ENCODE measurements at places on chromosomes 5 and 9.
A peak's percentile ranks its signal among the peaks of the same experiment; 100 is the strongest.

DNA sequence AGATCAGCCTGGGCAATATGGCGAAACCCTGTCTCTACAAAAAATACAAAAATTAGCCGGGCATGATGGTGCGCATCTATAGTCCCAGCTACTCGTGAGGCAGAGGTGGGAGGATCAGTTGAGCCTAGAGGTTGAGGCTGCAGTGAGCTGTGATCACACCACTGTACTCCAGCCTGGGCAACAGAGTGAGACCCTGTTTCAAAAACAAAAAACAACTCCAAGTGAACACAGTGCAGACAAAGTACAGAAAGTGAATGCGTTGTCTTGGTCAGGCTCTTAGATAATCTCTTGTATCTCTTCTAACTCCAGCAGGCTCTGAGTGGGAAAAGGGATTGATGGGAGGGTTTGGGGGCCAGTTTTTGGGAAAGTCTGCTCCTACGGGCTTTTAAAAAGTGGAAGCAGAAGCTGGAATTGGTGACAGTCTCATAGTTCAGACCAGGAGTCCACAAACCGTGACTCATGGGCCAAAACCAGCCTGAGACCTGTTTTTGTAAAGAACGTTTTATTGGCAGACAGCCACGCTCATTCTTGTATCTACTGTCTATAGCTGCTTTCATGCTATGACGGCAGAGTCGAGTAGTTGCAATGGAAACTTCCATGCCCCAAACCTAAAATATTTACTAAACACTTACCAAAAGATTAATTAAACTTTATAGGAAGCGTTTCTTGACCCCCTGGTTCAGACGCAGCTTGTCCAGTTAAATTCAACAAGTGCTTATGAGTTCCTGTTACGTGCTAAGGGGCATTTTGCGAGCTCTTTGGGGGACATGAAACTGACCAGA lies 32.9 kb downstream of the NDST1 start:
- no peak for DNase-seq

DNA sequence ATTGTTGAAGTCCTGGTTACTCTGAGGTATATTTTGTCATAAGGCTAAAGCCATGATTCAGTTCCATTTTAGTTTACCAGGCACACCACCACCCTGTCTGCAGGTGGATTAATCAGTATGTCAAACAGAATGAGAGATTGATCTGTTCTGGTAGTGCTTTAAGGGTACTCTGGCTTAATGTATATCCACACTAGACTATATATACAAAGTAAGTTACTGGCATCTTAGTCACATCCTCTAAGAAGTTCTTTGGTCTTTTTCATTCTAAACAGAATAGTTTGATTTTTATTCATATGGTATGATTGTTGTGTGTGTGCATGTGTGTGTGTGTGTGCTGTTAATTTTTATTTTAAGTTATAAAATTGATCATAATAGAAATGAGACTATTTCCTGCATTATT lies 61.8 kb downstream of the RAB24 start:
- DNase-seq: no peak

DNA sequence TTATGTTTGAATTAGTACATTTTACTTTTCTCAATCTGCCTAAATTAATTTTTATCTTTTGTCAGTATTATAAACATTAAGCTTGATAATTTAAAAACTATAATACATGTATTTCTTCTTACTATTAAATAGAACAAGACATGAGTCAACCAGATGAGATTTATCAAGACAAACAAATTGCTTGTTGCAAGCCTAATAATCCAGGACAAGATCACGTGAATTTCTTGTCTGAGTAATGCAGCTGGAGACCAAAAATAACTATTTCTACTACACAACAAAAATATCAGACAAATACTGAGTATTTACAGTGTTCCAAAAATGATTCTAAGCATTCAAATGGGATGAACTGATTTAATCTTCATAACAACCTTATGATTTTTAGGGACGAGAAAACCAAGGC lies 339.1 kb upstream of the PRR16 start:
- no peak for DNase-seq

DNA sequence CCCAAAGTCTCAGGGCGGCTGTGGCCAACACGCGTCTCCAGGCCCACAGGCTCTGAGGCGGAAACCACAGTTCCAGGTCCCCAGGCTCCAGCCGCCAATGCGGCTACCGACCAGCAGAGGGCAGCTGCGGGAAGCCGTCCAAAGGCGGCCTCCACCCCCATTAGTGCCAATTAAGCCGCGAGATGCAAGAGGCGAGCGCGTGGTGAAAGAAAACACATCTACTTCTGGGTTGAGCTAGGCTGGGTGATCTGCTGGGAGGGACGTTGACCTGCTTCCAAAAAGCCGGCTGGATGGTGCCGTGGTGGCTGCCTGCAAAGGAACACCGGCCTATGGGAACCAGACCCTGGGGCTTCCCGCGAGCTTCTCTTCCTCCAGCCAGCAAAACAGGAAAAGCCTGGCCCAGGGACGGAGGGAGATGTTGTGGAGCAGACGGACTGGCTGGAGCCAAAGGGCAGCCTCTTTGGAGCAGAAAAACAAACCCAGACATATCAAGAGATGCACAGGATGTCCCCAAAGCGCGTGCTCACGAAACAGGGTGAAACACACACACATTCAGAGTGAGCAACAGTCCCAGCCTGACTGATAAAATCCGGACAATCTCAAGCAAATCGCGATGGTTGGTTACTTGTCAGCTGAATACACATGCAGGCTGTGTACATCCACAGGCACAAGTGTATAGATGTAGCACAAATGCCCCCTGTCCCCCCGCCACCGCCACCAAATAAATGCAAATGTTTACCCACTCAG lies 187.1 kb upstream of the BRINP1 start:
- peak; percentile 28 for DNase-seq

DNA sequence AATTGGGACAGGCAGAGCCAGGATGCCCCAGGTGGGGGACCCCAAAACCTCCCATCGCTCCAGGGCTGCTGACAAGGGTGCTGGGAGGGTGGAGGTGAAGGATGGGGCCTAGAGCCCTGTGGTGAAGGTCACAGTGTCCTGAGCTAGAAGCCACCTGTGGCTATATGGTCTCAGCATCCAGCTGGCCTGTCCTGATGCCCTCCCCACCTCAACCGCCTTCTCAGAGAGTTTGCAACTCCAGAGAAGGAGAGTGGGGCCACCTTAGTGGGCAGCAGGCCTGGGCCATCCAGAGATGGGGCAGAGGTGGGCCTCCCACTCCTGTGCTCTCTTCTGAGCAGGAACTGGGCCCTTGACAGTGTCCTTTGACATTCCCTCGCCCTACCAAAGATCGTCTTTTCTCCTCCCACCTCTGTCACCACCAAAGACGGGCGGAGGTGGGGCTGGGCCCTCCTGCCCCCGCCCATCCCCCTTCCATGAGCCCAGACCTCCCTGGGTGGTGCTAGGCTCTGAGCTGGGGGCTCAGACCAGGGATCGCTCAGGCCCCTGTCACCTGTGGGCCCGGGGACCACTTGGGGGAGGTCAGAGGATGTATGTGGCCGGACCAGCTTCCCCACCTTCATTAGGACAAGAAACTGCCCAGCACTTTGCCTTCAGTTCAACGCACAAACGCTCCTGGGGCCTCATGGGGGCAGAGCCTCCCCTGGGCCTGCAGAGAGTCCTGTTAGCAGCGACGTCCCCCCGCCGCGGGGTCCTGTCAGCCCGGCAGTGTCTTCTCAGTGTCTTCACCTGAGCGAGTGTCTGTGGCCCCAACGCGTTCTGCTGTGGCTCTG lies 10.0 kb upstream of the DOLPP1 start:
- DNase-seq: no peak

DNA sequence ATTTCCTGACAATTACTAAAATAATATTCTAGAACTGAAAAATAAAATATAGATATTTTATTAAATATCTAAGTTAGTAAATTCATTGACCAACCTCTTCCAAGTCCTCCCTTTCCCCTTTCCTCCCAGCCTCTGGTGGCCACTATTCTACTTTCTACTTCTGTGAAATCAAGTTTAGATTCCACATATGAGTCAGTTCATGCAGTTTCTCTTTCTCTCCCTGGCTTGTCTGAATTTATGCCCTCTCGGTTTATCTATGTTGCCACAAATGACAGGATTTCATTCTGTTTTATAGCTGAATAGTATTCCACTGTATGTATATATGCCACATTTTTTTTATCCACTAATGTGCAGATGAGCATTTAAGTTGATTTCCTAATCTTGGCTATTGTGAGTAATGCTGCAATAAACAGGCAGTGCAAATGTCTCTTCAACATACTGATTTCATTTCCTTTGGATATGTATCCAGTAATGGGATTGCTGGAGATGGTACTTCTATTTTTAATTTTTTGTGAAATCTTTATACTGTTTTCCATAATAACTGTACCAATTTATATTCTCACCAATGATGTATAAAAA lies 52.3 kb downstream of the WDR36 start:
- DNase-seq: no peak

- no peak for DNase-seq
Measured at GRCh38 chr9:112176524-112176923, 1.4 kb upstream of the SUSD1 start.

GRCh38 chr5:157864067-157864466 lies 5.1 kb upstream of the CLINT1 start:
- DNase-seq: no peak

DNA sequence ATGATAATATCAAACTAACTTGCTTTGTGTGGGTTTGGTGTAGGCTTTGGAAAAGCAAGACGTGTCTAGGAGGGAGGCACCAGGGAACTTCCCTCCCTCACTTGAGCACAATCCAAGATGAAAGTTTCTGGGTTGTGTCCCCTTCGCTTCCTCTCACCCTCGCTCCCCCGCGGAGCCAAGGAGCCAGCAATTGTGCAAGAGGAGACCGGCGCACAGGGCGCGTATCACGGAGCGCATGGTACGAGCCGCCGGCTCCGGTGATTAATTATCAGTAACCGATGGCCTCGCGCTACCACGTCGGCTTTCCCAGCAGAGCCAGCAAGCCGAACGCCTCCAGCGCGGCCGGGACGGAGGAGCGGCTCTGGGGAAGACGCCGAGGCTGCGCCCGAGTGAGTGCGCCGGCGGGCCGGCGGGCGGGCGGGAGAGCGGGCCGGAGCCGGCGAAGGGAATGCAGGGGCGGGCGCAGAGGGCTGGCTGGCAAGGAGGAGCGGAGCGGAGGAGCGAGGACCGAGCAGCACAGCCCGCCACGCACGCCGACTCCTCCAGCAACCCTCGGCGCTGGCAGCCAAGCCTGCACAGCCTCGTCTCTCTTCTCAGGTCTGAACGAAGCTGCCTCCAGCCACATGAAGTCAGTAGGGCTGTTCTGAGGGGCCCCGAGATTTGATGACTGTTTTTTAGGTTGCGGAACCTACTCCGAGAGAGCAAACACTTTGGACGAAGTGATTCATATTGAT lies 143.6 kb downstream of the BNC2 start:
- DNase-seq: no peak

- DNase-seq: no peak
Measured at GRCh38 chr5:177334781-177335700, 16.4 kb downstream of the LMAN2 start.

DNA sequence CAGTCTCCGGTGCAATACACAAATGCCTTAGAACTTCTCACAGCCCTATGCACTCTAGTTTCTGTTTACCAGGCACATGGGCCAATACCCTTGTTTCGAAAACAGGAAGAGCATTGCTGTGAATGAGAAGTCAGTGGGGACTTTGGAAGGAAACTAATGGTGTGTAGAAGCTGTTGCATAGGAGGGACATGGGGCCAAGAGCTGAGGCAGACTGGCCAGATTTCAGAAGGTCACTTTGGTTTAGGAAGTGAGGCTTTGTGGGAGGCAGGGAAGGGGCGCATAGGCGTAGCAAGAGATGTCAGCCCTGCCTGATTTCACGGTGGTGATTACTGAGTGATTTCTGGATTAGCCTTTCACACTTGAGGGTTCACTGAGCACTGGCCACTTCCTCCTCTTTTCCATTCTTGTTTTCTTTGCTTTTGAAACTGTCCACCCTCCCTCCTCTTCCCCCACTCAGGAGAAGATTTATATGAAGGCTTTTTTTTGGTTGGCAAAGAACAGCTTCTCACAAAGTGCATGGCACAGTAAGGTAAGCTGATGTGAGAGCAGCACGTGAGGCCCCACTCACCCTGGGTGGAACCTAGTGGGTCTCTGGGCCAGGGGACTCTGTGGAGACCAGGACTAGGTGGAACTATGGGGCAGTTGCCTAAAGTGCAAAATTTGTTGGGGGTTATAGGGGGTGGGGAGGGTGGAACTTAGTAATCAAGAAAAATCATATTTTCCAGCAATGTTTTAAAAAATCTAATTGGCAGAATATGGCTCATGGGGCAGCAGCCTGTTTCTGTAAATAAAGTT lies 6.1 kb upstream of the TMEM252 start:
- DNase-seq: no peak

DNA sequence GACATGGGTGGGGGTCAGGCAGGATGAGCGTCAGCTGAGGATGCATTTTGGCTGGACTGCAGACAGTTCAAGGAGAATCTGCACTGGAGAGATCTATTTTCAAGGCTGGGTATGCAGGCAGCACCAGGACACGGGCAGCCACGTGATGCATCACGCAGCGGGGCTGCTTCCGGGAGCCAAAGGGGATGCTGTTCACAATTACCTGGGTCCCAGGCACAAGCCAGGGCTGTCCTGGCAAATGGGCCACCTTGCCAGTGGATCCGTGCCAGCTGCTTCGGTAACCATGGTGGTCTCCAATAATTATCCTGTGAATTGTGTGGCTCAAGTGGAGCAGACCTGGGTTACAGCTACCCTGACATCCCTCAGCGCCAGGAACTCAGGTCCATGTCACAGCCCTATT lies 17.5 kb downstream of the DBH start:
- no peak for DNase-seq

- no peak for DNase-seq
Measured at GRCh38 chr5:59036274-59036961, 453.5 kb downstream of the RAB3C start.

GRCh38 chr9:80538976-80539375 lies 967.2 kb downstream of the TLE4 start:
- DNase-seq: no peak

GRCh38 chr5:58123501-58123900 lies 336.4 kb downstream of the PLK2 start:
- DNase-seq: no peak

DNA sequence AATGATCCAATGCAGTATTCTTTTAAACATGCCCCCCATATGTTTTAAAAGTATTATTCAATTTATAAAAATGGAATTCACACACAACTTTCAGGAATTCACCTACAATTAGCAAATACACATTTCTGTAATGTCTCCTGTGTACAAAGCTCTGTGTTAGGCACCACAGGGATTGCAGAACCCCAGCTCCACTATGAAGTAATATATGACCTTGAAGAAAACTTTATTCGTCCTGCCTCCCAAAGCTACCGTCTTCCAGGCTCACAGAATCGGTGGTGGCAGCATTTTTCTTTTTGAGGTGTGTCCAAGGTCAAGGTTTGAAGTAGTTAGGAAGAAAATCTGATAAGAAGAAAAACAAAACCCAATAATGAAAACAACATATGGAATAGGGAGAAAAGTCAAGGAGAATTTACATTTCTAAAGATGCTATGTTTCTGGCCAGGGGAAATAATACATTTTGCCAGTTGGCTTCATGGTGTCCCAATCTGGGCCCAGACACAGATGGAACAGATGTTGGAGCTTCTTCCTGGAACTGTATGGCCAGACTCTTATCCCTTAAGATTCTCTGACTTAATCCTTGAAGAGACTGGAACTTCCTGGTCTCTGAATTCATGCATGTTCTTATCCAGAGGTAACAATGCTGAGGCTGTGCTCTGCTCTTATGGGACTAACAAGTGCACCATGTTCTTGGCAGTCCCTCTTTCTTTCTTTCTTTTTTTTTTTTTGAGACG lies 22.0 kb upstream of the LVRN start:
- DNase-seq: no peak

GRCh38 chr5:109656829-109657228 lies 32.9 kb upstream of the MAN2A1 start:
- no peak for DNase-seq

Measured in NCI-H1436 treated with DMSO at 0.1 percent for 48 hours (cell line).